T-helper 2 cell treated with Interferon-gamma antibody and Interleukin-4, amounts not matched to agents 5 μg/mL and 100 μg/mL, for 36 hours (primary cell): ENCODE measurements at places on chromosomes 1 and 21.

GRCh38 chr1:185137896-185138545 lies 18.7 kb downstream of the TRMT1L start:
- no peak for DNase-seq

DNA sequence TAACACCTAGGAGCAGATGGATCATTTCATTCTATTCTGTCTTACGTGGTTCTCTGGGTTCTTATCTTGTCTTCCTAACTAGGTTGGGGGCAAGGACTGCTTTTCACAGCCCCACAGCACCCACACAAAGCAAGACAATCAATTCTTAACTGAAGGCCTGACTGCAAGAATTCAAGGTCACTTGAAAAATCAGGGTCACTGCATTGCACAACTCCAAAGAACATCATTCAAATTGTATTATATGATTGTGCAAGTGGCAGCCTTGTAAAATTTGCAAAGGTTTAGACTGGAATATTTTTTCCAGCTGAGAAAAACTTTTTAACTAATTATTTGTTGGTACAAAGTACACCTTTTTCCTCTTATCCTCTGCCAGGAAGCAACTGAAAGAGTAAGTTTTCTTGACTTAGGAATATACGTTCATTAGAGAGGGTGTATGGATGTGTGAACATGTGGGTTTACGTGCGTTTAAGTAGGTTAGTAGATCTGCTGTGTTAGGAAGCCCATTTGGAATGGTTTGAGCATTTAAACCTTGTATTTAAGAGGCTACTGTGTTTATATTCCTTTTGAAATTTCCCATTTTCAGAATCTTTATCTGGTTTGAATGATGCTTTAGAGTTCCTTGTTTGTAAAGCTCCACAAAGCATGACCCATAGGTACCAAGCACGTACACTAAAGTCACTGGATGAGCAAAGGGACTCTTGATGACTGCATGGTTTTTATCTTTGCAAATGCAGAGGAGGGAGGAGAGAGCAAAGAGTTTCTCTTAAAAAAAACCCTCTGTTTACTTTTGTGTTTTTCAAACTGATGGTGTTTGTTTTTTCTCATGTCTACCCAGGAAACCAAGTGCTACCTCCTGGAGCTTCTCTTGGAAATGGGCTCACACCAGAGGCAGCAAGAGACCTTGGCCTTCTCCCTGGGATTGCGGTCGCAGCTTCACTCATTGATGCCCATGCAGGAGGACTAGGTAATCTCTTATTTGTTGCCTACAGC lies 214.9 kb downstream of the FGGY start:
- no peak for DNase-seq

- no peak for DNase-seq
Measured at GRCh38 chr1:246454655-246455054, 52.4 kb downstream of the SMYD3 start.

DNA sequence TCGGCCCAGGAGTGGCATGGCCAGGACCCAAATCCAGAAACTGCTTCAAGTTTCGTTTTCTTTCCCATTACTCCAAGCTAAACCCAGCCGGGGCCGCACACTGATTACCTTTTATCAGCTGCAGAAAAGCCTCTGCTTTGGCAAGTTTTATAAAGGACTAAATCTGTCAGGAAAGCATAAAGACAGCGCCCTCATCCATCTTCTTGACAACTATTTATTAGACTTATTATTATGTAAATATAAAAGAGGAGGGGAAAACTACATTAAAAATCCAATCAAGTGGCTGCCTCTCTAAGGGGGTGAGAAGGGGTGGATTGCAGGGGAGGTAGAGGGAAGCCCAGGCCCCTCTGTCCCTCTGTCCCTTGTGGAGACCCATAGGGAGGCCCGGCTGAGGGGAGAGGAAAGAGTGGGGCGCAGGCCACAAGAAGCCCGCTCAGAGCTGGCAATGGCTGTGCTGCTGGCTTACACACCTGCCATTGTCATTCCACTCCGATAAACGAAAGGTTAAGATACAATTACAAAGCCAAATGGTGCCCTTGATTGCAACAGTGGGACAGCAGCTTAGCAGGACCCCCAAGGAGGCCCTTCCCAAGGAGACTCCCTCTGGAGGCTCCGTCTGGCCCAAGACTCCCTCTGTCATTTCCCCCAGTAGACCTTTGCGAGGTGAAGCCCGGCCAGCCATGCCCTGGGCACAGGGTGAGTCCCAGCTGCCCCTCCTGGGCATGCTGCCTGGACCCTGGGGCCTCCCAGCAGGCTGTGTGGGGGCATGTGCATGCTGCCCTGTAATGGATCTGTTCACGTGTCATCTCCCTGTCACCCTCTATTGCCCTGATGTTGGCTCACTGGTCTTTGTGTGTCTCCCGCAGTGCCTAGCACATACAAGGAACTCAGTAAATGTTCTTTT lies 45.4 kb downstream of the KCND3 start:
- no peak for DNase-seq

GRCh38 chr1:164712131-164713036 lies 153.4 kb downstream of the PBX1 start:
- DNase-seq = no peak

DNA sequence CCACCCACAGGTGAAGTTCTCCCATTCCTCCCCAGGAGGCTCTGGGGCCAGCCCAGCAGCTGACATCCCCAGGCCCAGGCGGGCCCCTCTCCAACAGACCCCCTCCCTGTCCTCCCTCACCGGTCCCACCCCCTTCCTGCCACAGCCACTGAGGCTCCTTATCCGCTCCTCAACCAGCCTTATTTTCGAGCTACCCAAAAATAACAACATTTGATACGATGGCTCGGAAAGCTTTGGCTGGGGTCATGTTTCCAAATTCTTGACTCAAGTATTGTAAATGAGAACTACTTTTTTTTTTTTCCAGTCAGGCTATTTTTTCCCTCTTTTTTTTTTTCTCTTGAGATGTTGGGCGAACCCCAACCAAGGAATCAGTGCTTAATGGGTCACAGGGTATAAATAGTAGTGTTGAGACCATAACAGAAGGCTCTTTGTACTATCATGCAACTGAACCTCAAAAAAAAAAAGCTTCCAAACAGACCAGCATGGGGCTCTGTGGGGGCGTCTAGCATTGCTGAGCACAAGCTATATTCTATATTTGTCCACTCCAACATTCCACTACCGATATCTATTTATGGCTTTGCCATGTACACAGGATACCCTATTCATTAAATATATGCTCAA lies 27.2 kb downstream of the IRF2BP2 start:
- no peak for DNase-seq

DNA sequence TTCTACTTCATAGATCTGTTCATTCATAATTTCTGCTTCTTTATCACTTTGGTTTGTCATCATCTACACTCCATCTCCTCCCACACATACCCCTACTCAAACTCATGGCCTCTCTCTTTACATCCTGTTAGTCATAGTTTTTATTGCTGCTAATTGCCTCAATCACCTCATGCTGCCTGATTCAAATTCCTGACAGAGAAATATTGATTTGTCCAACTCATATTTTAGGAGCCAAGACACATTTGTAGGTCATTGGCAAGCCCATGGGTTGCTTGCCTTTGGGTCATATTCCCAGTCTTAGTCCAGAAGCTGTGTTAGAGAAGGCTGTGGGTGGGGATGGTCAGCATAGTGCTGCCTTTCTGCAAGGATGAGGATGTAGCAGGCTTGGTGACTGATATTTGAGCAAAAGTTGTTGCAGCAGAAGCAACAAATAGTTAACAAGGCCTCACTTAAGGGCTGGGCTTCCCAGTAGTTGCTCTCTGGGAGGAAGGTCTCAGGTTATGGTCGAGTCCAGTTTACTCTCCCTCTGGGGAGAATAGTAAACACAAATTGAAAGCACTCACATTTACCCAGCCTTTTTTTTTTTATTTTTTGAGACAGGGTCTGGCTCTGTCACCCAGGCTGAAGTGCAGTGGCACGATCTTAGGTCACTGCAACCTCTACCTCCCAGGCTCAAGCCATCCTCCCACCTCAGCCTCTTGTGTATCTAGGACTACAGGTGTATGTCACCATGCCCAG lies 22.4 kb upstream of the EPS15 start:
- DNase-seq = peak; percentile 40

DNA sequence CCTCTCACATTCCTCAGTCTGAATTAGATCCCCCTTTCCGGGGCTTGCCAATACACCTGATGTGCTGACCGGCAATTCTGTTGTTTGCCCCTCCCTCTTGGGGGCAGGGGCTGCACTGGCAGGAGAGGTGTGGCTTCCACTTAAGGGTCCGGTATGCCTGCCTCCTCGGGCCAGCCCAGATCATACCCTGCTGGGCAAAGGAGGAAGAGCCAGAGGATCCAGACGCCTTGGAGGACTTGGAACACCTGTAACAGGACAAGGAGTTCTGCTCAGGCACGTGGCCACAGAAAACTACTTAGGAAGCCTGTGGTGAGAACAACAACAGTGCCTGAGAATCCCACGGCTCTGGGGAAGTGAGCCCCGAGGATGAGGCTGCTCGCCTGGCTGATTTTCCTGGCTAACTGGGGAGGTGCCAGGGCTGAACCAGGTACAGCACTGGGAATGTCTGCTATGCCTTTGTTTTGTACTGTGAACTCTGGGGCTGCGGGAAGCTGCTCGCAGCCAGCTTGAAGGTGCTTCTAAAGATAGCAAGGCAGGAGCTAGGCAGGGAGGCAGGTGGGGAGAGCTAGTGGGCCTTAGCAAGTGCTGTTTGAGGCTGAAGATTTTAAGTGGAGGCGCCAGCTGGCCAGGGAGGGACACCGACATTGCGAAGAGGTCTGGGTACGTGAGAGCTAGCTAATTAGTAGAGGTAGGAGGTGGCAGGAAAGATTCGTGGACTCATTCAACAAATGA lies at the start of gene SMPDL3B:
Gene SMPDL3B (plus strand): TSS at position 183 of the 732 bp plus-strand sequence. CDS start 184 bp downstream, at position 367.
- no peak for DNase-seq

- no peak for DNase-seq
Measured at GRCh38 chr1:178682886-178683285, 42.2 kb upstream of the RALGPS2 start.

DNA sequence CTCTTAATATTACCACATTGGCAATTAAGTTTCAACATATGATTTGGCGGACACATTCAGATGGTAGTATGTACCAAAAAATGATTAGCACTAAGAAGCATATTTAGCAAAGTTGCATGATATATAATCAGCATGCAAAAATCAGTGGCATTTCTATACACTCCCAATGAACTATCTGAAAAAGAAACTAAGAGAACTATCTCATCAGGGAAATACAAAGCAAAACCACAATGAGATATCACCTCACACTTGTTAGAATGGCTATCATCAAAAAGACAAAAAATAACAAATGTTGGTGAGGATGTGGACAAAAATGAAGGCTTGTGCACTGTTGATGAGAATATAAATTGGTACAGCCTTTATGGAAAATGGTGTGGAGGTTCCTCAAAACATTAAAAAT lies 31.4 kb upstream of the DENND1B start:
- no peak for DNase-seq

DNA sequence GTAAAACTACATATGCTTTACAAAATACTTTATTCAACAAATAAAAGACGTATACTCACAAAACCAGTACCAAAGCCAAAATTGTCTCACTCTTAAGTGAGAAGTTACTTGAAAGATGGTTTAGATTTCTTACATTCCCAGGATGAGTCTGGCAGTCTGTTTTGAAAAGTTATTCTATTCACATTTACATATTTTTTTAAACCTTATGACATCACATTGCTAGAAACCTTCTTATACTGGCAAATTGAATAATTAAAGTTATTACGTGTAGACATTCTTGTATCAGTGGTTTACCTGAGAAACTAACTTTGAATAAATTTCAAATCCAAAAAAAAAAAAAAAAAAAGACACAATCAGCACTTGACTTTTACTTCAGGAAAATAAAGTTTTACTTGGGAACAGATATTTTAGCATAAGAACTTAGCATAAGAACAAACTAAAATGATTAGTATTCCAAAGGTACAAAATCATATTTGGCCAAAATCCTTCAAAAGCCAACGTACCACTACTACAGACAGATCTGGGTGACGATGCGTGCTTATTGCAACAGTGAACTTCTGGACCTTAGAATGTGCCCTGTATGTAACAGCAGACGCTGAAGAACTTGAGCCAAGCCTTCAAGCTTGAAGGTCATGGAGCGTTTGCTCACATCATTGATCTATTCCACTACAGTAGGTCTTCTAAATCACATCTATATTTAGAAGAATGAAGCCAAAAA lies 2.5 kb downstream of the CDC42BPA start:
- no peak for DNase-seq
